Activated CD4-positive, alpha-beta T cell treated with anti-CD3 and anti-CD28 coated beads, Interleukin-2, amount 10 ng/mL, durations not matched to agents 24 days and 14 days (primary cell): ENCODE measurements at places on chromosomes 1 and 21. TPM values are rescaled to one million over a fixed set of nuclear protein-coding genes. Genes with fewer than 3 reads are reported as not detected.

CYYR1 gene
- total RNA-seq = not detected in 2 replicates

TGFB2 gene
- not detected in 2 replicates for total RNA-seq

S100B gene
- total RNA-seq = not detected in 2 replicates

KLHDC9 gene
- total RNA-seq = not detected in 2 replicates

TRIM67 gene
- not detected in 2 replicates for total RNA-seq
